ENCODE measurements at places on chromosomes 13 and 19. TPM values are rescaled to one million over a fixed set of nuclear protein-coding genes. Genes with fewer than 3 reads are reported as not detected.

The S1PR5 gene
- 0.49 TPM for total RNA-seq

- DNase-seq, result no peak
Measured at GRCh38 chr13:112655913-112656312, 33.9 kb upstream of the ATP11A start.

GRCh38 chr19:46803555-46803954 is 15.2 kb upstream of the SLC1A5 start:
- no peak for DNase-seq

DNA sequence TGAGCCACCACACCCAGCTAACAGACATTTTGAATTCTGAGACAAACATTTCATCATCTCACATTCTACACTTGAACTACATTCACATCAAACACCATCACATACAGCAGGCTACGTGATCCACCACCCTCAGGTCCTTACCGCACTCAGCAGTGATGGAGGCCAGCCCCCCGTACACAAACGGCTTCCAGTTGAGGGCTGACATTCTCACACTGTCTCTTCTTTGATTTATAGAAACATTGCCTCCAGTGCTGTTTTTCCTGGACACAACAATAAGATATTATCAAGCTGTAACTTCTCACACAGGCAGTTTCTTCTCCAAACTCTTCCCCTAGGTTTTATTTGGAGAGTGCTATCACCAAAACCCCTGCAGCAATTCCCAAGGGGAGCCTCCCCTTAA is 7.0 kb downstream of the SLC25A30 start:
- no peak for DNase-seq

DNA sequence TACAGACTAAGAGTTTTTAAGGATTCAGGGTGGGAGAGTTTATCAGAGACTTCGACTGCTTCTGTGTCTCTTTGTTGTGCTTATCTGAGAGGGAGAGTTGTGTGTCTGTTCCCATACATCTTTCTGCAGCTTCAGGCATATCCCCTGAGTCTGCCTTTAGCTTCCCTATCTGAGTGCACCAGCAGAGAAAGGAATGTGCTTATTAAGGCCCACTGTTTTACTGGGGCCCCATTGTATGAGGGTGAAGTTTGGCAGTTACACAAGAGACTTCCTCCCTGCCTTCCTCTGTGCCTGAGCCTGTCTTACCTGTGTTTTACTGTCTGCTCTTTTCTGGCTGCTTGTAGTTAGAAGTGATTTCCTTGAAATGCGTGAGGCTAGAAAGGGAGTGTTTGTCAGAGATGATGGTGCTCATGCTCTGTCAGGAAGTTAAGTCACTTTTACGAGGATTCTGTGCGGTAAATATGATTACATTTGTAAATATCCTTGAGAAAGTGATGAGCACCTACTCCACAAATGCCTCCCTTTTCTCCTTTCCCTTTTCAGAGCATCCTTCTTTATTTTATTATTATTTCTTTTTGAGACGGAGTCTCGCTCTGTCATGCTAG is 1228.9 kb upstream of the MIR17HG start:
- DNase-seq, result no peak

All from upper lobe of left lung (tissue), 6 donors.